ENCODE measurements at places on chromosomes 2 and 18.

- no peak for DNase-seq
These were observed 33.6 kb downstream of the TMEM177 start for GRCh38 chr2:119712571-119712970.

DNA sequence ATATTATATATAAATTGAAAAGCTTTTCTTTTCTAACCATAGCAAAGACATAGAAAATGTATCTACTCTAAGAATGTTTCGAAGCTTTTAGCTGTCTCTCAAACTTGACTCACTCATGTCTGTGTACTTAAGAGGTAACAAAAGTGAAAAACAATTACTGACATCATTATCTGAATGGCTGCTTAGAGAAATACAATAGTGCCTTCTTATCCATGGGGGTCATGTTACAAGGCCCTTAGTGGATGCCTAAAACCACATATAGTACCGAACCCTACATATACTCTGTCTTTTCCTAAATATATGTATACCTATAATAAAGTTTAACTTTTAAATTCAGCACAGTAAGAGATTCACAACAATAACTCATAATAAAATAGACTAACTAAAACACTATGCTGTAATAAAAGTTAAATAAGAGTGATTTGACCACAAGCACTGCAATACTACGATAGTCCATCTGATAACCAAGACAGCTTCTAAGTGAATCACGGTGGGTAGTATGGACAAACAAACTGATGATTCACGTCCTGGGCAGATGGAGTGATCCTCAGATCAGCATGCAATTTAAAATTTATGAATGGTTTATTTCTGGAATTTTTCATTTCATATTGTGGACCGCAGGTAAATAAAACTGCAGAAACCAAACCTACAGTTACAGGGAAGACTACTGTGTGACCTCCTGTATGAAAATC lies 246.2 kb downstream of the XIRP2 start:
- no peak for DNase-seq

GRCh38 chr18:31217038-31217849 lies 54.6 kb upstream of the DSC1 start:
- DNase-seq = no peak

DNA sequence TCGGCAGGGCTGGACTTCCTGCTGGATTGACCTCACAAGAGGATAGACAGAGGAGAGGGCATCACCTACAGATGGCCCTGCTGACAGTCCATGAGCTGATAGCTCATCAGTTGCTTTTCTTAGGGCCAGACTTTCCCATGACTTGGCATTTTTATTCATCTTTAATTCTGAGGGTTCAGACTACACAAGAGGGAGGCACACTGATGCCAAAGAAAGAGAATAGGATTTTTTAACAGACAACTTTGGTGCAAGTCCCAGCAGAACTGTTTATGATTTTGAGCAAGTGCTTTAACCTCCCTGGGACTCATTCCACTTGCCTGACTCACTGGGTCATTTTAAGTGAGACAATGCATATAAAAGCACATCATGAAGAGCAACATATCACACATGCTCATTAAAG lies 299.2 kb downstream of the INSIG2 start:
- no peak for DNase-seq
